ENCODE measurements at places on chromosomes 7 and 10.
A peak's percentile ranks its signal among the peaks of the same experiment; 100 is the strongest.

- peak; percentile 15 for DNase-seq
These were observed 175.4 kb downstream of the CDC14C start for GRCh38 chr7:49099587-49100326.

DNA sequence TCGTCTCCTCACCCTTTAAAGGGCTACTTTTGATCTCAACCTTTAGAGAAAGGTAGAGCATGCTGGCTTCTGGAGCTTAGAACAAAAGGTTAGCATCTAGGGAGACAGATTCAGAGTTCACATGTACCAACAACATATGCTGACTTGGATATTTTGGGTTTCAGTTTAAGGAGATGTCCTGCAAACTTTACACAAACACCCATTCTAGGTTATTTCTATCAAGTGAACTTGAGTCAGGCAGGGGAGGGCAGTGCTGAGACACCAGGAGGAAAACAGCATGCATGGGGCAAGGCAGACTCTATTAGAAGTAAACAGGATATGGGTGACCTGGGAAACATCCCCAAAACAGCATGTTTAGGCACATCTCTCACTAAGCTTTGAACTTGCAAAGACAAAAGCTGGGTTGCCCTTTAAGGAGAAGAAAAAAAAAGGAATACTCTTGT, 43.8 kb downstream of the ARL4A start:
- no peak for DNase-seq

GRCh38 chr7:105454095-105454747, 65.5 kb upstream of the SRPK2 start:
- no peak for DNase-seq

DNA sequence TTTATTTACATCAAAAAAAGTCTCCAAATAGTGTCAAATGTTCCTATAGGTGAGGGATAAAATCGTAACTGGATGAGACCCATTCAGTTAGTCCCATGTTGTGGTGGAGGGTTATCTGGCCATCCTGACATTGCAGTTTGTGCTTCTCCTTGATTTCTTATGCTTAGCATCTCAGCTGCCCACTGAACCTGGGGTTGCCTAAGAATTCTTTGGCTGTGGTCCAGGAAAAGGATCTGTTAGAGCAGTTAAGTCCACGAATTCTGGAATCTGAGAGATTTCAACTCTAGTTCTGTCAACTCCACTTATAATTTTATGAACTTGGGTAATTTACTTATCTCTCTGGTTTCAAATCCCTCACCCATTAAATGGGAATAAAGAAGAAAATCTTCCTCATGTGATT, 1673.4 kb downstream of the REEP3 start:
- no peak for DNase-seq

- DNase-seq, result no peak
These were observed 24.4 kb upstream of the C10orf67 start for GRCh38 chr10:23368816-23369640.

DNA sequence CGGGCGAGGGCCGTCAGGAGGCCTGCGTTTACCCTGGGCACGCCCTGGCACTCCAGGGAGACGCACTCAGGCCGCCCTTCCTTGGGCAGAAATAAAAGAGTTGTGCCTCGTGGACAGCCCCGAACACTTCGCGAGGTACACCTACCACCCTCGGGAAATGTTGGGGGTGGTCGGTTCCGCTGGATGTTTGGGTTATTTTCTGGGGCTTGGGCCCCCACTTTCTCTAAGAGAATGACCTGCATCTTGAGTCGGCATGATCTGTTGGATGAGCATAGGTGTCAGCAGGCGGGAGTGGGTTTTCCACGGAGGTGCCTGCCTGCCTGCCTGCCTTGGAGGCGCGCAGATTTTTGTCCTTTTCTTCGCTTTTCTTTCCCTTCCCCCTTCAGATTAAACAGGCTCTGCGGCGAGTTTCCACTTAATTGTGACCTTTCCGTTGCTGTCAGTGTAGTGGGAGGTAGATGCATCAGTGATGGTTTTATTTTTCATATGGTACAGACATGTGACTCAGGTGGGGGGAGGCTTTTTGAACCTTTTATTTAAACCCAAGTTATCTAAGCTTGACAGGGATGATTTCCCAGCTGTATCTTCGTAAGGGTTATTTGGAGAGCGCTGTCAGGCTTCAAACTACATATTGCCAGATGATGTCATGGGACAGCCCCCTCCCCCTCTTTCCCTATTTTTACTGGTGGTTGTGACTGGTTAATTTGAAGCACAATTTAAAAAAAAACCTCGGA, 661 bp downstream of the HECTD2 start:
- DNase-seq, result peak; percentile 24

- no peak for DNase-seq
These were observed 36.5 kb downstream of the RPA3 start for GRCh38 chr7:7681936-7682329.

- DNase-seq, result no peak
These were observed 6.0 kb downstream of the PPIA start for GRCh38 chr7:44802418-44803025.

GRCh38 chr7:102913826-102914225, 1.0 kb downstream of the LRRC17 start:
- no peak for DNase-seq

DNA sequence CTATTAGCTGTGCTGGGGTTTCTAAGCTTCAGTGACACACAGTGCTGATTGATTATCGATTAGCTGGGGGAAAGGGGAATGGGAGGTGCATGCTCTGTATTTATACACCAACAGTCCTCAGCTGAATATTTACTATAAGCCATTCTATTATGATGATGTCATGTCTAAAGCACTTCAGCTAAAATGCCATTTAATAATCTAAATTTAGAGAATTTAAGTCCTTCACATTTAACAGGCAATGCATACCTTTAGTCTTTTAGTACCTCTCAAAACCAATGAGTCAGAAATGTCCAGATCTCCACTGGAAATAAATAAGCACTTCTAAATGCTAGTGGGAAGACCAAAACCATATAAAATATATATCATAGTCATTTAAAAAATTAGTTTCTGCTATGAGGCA, 24.6 kb downstream of the RPP38 start:
- DNase-seq, result no peak

GRCh38 chr10:44958196-44958897, 1.3 kb upstream of the RASSF4 start:
- no peak for DNase-seq

DNA sequence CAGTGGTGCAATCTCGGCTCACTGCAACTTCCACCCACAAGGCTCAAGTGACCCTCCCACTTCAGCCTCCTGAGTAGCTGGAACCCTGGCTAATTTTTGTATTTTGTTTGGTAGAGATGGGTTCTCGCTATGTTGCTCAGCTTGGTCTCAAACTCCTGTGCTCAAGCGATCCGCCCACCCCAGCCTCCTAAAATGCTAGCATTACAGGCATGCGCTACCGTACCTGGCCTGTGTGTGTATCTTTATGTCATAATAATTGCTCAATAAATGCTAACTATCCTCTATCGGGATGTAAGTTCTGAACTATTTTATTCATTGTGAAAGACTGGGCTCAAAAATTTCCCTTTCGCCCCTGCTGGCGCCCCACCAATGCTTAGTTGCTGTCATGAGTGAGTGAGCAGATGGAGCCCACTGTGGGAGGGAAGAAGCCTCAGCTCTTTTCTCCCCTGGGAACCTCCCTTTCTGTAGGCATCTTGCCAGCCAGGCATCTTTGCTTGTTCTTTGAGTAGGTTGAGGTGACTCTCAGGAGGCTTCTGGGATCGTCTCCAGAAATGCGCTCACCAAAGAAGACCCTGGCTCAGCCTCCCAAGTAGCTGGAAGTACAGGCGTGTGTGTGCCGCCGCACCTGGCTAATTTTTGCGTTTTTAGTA, 38.3 kb downstream of the CAMK1D start:
- peak; percentile 78 for DNase-seq

- DNase-seq, result no peak
These were observed 199.5 kb downstream of the SKAP2 start for GRCh38 chr7:26664735-26665416.

DNA sequence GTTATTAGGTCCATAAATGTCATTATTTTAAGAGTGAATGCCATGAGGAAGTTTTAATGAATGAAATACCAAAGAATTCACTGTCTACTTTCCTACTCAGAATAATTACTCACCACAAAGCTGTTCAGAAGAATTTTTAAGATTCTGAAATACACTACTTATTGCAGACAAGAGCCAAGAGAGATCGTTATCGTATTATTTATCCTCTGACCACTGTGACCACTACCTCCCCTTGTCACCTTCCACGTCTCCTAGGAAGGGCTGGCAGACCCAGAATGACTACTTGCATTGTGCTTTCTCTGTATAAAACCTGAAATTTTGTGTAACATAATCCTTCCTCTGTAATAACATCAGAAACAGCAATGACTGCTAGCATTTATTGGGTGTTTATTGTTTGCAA, 81.9 kb downstream of the ABCB5 start:
- no peak for DNase-seq

- DNase-seq, result peak; percentile 41
These were observed 1.0 kb downstream of the NXPH1 start for GRCh38 chr7:8434290-8435002.

DNA sequence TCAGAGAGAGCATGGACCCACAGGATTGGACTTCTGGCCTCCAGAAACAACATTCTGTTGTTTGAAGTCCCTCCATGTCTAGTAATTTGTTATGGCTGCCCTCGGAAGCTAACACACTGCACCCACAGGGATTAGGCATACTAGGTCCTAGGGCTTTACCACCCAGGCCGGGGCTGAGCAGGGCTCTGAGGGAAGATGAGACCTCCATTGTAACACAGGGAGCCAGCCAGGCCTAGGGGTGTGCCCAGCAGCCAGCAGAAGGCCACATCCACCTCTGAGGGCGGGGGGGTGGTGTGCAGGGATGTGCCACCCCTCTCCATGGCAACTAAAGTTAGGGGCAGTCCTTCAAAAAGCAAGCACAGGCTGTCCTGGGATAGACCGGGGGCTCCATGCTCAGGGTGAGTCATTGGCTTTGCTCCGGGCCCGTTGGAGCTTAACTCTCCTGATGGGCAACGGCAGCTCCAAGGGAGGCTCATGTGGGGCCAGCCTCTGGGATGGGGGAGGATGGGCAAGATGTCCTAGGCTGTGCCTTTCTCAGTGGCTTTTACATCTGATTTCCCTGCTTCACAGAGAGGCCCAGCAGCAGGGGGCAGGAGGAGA, 96.6 kb upstream of the GPR26 start:
- no peak for DNase-seq

- DNase-seq, result no peak
These were observed 111.6 kb downstream of the NKX6-2 start for GRCh38 chr10:132674311-132674710.

GRCh38 chr10:71334221-71334791, 15.2 kb downstream of the SLC29A3 start:
- DNase-seq, result no peak

- no peak for DNase-seq
These were observed 27.7 kb upstream of the GLI3 start for GRCh38 chr7:42264702-42265101.

DNA sequence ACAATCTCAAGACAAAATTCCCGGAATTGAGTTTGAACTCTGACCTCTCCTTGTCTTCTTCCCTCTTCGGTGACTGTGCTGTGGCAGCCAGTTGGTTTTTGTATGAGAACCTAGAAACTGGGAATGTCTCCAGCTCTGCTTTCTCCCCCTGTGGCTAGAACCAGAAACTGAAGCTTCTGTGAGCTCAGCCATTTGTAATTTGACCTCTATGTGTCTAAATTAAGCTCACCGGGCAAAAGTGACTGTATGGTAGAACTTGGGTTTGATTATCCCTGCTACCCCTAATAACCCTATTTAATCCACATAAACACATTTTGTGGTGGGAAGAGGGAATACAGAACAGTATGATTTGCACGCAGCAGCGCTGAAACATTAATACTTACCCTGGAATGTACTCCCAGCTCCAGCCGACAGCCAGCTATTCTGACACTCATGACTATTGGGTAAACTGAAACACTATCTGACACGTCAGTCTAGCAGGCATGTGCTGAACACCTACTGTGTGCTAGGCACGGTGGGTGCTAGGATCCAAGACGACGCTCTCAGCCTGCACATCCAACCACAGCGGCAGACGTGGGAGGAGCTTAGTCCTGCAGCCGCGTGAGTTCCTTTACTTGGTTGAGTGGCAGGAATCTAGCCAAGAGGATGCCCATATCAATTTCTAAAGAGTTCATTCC, 324.8 kb downstream of the SFMBT2 start:
- no peak for DNase-seq

DNA sequence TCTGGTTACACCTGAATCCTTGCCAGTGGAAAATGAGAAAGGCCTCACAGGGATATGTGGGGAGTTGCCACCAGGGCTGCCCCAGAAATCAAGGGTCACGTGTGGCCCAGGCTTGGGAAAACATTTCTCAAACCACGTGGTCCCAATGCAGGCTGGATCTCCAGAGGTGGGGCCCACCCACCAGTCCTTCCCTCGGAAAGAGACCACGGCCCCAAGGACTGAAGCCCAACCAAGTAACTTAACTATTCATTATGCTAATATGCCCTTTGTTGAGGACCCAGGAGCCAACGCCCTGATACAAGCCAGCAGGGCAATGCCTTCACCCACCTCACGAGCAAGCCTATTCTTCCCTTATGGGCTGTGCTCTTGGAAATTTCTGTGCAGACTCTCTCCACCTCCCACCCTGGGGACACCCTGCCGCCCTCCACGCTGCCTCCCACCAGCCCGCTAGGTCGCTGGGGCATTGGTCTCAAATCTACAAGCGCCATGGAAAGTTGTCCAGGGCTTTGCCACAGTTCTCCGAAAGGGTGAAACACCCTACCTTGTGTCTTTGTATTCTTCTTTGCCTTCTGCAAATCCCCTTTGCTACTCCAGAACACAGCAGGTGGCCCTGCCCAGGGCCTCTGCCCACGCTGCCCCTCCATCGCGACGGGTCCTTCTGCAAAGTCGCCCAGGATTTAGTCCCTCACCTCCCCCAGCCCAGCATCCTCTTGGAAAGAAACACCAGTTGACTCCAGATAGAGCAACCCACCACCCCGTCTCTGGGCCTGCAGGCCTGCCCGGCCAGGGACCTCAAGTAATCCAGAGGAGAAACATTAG, 8.8 kb downstream of the TNS3 start:
- DNase-seq, result no peak

DNA sequence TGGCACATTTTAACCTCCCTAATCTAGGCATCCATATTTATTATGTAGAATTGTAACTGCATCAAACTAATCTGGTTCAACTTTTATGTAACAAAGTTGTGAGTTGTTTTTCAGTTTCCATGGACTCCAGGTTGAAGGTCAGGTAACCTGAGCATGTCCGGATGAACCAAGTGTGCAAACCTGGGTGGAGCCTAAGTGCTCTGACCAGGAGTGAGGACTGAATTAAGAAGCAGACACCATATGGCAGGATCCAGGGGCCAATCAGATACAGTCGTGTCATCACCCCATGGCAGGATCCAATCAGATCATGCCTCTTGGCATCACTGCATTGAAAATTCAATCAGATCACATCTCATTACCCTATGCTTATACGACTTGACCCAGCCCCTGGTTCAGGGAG, 41.2 kb upstream of the PHYHIPL start:
- no peak for DNase-seq

DNA sequence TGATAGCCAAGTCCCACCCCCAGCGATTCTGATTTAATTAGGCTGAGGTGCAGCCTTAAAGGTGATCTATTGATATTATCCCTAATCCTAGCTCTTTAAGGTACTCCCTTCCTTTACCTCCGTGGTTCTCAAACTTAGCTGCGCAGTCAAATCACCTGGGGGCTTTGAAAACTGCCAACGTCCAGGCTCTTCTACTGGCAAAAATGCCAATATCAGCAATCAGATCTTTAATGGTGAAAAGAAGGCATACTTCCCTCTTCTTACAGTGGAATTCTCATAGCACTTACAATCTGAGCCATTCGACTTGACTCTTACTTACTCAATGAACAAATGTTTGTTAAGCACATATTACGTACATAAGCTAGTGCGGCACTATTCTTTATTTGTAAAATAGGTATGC, 704 bp upstream of the SLC35B4 start:
- no peak for DNase-seq

Measured in NCI-H446 (cell line).